Activated T-cell treated with anti-CD3 and anti-CD28 coated beads, Interleukin-2, amount 50 U/mL, for 72 hours (primary cell): ENCODE measurements at places on chromosomes 1 and 21.

GRCh38 chr1:172185211-172185610, 235.3 kb upstream of the C1orf105 start:
- no peak for DNase-seq

GRCh38 chr1:40606978-40607377, 58.5 kb downstream of the RIMS3 start:
- no peak for DNase-seq

DNA sequence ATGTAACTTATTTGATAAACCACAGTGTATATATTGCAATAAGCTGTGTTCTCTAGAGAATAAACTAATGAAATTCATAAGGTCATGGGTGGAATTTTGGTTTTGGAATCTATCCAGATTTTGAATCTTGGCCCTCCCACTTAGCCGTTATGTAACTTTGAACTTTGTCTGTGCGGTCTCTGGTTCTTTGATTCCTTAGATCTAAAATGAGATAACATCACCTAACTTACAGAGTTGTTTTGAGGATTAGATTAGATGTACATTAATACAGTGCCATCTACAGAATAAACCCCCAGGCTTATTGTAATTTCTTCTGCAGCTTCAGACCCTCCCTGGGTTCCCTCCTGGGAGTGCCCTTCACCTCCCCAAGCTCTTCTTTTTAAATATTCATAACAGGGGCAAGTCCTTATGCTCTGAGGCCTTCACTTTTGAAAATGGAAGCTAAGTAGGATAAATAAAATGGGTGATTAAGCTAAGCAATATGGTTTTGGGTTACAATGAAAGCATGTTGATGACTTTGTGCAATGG, 124.3 kb downstream of the ATG4C start:
- no peak for DNase-seq

- no peak for DNase-seq
These were observed 6.2 kb downstream of the TMEM35B start for GRCh38 chr1:34978921-34979320.

DNA sequence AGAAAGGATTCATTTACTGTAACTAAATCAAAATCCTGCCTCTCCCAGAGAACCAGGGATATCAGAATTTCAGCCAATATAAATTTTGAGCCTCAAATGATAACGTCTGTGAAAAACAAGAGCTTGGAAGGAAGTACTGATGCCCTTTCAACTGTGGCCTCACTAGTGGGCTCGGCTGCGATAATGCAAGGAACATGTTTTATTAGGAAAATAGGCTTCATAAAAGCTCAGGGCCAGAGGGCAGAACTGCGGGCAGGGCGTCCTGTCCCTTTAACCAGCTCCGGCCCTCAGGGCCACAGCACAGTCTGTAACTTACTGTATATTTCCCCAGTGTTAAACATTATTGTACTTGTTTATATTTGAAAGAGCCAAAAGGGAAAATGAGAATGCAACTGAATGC, 122.0 kb downstream of the PEX14 start:
- DNase-seq: no peak

- no peak for DNase-seq
These were observed 52.8 kb upstream of the LYPLAL1 start for GRCh38 chr1:219120624-219121544.

GRCh38 chr1:1441002-1441888, 5.8 kb downstream of the VWA1 start:
- DNase-seq: peak; percentile 76

- no peak for DNase-seq
These were observed 587.6 kb downstream of the NPHP4 start for GRCh38 chr1:5404412-5405203.

DNA sequence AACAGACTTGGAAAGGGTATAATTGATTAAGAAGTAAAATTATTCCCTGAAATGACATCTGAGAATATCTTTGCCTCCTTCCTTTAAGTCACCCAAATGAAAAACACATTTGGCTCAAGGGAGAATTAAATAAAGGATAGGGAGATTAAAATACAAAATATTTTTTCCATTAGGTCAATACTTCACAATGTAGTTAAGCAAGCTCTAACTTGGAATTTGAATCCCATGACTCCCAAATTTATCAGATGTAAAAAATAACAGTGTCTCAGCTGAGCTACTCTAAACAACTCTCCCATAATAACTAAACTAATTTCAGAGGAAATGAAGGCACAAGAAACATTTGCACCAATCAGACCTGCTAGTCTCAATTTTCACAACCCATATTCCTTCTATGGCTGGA, 6.5 kb upstream of the NMNAT2 start:
- DNase-seq: no peak

GRCh38 chr1:178725466-178726086, 532 bp downstream of the RALGPS2 start:
- DNase-seq: peak; percentile 46

DNA sequence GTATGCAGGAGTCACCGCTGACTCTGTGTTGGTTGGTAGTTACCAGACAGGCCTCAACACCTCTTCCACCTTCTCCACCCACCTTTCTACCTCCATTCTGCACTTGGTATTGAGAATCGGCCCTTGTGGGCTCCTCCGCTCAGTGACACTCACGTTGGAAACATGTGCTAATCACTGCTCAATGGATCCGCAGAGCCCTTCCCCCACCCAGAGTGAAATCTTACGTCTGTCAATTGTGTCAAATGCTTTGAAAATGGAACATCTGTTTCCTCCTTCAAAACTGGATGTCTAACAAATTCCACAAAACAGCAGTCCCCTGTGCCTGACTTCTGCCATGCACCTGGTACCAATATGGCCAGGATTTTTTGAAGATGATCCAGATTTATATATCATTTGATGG, 65.5 kb upstream of the NRIP1 start:
- no peak for DNase-seq

GRCh38 chr21:15141261-15141970, 76.6 kb upstream of the NRIP1 start:
- no peak for DNase-seq

- no peak for DNase-seq
These were observed 104.4 kb downstream of the CACHD1 start for GRCh38 chr1:64574301-64574700.

DNA sequence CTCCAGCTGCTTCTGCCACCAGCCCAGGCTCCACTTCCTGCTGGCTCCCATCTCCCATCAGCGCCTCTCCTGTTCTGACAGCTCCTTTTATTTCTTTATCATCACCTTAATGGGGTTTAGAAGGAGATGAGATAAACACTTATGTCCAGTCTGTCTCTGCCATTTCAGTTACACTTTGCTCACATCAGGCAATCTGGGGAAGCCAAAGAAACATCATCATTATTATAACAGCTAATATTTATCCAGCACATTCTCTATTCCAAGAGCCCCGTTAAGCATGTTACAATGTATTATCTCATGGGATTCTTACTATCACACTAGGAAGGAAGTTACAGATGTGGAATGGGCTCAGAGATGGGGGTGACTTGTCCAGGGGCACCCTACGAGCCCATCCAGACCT, 31.2 kb downstream of the DMRTB1 start:
- no peak for DNase-seq

- DNase-seq: no peak
These were observed 29.9 kb downstream of the PSMG1 start for GRCh38 chr21:39153373-39153772.

DNA sequence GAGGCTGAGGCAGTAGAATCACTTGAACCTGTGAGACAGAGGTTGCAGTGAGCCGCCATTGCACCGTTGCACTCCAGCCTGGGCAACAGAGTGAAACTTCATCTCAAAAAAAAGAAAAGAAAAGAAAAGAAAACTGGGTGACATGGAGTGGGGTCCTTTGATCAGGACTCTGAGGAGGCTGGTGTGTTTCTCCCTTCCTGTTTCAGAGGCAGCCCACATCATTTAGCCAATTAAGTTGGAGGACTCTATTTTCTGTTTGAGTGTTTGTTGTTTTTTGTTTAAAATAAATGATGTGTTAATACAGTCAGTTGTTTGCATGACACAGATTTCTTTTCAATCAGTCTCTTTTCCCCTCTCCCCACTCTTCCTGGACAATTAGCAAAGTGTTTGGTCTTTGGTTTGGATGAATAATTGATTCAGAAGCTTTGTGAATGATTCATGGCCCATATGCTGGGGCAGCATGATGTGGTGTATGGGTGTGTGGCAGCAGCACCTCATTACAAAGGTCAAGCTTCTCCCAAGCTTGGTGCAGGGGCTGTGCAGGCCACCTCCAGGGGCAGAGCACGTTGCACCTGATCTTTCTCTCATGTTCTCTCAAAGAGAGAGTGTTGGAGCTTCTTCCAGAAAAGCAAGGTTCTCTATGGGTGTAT, 48.8 kb downstream of the CACNA1E start:
- DNase-seq: no peak

- no peak for DNase-seq
These were observed 2.1 kb upstream of the LRRC40 start for GRCh38 chr1:70207492-70207891.

GRCh38 chr1:99004254-99004860, 304 bp downstream of the PLPPR5 start:
- DNase-seq: peak; percentile 37

GRCh38 chr1:40749817-40750216, 33.8 kb upstream of the KCNQ4 start:
- no peak for DNase-seq

GRCh38 chr1:19163261-19163660, 46.8 kb downstream of the UBR4 start:
- DNase-seq: no peak

DNA sequence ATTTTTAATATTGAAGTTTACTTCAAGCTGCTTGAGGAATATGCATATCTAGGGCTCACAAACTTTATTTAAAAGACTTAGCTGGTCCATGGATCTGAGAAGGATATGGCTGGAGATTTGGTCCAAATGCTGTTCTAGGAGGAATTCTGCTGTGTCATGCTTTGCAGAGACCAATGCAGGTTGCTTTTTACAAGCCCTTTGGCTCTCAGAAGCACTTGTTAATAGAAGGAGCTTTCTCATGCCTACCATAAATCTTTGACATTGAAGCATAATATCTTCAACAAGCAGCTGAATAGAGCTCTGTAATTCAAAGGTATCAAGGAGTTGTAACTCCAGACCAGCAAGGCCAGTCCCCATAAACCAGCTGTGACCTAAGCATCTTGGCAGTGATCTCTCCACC, 299.1 kb downstream of the HHAT start:
- DNase-seq: no peak

DNA sequence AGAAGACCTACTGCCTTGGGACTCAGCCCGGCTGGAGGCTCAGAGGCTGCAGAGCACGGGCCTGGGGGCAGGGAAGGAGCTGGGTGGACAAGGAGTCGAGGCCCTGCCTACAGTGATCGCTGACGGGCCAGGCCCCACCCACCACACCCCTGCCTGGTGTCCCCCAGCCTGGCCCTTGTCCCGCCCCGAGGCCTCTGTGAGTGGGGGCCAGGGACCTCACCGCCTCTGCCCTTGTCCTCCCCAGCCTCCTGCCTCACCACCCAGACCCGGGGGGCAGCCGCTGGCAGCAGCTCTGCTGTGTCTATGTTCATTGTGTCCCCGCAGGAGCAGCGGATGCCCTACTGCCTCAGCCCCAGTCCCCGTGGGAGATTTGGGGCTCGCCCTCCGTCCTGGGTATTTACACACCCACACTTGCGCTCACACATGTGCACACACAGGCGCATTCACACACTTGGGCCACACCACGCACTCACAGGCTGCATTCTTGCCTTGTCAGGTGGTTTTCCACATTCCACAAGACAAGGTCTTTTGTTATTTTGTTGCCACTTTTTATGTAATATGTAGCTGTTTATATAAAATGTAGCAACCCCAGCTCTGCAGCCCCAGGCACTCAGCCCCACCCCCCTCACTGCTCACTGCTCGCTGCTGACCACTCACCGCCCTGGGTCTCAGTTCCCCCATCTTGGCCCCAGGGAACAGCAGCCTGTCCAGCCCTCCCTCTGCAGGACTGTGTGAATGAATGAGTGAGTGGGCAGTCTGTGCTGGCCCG, 7.3 kb downstream of the PFKL start:
- no peak for DNase-seq
